ENCODE measurements at places on chromosomes 16 and 17.
A peak's percentile ranks its signal among the peaks of the same experiment; 100 is the strongest.

GRCh38 chr16:89618109-89618998 is 4.9 kb downstream of the DPEP1 start:
- no peak for DNase-seq

GRCh38 chr17:7445619-7445968 is 733 bp downstream of the CHRNB1 start:
- no peak for DNase-seq

DNA sequence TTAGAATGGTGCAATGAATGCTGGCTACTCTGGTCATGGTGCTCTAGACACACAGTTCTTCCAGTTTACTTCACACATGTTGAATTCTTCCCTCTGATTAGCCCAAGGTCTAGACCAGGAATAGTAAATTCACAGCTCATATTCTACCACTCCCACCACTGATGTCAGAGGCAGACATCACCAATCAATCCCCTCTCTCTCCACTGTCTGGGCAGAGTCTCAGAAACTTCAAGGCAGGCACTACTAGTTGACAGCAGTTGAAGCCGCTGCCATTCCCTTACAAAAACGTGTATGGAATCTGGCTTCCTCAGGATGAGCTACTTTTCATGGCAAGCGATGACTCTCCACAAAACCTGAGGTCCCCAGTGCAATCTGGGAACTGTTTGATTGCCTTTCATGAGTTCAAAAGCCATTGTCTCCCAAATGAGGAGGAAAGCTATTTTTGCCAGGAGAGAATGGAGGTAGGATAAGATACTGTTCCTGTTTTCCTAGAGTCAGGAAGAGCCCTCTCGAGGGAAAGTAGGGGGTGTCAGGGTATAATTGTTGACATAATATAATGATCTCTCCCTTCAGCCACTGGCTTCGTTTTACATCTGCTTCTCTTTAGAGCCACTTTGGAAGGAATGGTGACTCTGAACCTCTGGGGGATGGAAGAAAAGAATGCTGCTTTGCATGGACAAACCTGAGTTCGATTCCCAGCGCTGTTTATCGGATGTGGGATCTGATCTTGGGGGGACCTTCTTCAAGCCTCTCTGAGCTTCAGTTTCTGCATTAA is 90.0 kb downstream of the FOXL1 start:
- no peak for DNase-seq

DNA sequence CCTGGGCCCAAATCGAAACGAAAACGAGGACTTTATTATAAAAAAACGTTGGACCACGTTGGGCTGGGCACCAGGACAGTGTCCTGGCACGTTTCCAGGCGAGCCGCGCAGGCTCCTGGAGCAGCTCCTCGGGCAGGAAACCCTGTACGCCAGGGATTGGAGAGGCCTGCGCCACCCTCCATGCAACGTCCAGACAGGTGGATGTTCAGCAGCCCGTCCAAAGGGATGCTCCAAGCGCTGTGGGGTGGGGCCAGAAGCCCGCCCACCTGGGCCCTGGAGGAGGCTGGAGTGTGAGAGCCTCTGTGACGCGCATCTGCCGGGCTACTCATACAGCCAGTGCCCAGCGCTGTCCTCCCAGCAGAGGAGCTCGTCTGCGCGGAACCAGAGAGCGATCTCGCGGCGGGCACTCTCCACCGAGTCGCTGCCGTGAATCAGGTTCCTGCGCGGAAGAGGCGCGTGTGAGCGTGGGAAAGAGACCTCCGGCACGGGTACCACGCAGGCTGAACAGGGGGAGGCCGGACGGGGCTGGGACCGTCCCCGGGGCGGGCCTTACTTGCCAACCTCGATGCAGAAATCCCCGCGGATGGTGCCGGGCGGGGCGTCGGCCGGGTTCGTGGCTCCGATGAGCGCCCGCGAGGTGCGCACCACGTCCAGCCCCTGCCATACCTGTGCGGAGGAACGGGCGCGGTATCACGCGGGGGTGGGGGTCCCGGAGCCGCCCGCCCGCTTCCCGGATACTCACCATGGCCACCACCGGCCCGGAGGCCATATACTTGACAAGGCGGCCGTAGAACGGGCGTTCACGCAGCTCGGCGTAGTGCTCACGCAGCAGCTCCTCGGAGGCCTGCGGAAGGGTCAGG is 785 bp downstream of the NME3 start:
- no peak for DNase-seq

DNA sequence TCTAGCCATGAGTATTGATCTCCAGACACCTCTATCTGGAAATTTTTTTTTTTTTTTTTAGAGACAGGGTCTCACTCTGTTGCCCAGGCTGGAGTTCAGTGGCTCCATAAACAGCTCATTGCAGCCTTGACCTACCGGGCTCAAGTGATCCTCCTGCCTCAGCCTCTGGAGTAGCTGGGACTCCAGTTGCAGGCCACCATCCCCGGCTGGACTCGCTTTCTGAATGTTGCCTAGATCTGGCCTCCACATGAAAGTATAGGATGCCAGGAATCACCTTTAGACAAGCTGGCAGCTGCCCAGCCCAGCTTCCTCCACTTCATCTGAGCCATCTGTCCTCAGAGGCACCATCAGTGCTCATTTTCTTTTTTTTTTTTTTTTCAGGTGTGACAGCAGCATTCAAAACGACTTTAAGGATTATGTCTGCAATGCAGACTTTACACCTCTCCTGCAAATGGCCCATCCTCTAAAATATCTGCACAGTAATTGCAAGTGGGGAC is 6.4 kb upstream of the PRR14 start:
- no peak for DNase-seq

DNA sequence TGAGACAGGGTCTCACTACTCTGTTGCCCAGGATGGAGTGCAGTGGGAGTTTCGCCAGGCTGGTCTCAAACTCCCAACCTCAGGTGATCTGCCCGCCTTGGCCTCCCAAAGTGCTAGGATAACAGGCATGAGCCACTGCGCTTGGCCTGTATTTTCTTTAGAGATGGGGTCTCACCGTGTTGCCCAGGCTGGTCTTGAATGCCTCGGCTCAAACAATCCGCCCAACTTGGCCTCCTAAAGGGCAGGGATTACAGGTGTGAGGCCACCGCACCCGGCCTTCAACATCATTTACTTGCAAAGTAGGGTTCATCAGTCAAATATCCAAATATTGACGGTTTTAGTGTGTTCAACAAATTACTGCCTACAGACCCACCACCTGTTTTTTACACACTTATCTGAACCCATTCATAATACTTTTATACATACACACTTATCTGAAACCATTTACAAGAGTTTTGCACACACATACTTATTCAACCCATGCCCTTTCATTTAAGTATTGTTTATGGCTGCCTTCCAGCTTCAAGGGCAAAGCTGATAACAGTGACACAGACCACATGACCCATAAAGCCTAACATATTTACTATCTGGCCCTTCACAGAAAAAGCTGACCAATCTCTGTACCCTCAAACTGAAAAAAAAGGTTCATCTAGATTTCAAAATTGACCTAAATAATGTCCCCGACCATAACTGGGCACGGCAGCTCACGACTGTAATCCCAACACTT is 11.9 kb downstream of the TMEM170A start:
- no peak for DNase-seq

DNA sequence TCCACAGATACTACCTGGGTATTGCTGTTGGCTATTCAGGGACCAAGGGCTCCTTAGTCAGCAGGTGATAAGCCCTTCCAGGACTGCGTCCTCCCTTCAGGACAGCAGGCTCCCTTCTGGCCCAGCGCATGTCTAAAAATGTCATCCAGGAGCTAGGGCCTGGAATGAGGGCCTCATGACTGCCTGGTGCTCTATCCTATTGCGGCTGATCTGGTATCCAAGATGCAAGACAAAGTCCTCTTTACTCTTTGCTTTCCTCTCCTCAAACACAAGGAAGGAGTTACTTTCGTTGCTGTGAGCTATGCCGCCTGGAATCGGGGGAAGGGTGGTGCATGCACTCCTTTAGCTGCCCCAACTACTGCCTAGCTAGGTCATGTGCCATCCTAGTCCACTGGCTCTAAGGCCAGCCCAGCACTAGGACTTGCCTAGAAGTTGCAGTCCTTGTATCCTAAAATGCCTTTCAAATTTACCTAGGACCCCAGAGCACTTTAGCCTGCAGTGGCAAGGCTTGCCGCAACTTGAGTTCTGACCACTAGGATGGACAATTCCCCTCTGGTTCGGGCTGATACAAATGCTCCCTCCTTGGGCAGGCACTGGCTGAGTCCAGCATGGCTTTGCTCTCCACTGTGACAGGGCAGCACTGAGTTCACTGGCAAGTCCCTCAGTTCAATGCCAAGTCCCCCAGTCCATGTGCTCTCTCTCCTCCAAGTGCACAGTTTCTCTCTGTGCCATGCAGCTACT is 10.1 kb upstream of the TMEM219 start:
- no peak for DNase-seq

- no peak for DNase-seq
Observed at GRCh38 chr17:79612468-79613194, 1.8 kb upstream of the RBFOX3 start.

DNA sequence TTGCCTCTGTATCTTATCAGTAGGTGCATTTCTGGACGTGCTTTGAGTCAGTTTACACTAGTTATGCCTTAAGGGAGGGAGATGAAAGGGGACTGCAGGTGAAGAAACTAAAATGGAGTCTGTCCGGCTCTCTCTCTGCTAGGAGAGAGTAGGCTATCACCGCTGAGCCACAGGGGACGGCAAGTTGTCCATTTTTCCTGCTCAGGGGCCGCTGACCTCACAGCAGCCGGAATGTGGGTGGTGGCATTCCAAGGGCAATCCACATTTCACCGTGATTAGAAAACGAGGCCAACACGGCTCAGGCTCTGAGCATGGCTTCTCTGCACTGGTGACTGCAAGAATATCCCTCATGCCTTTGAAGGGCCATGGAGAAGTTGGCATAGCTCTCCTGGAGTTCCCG is 19.0 kb upstream of the KLHDC4 start:
- DNase-seq: no peak

DNA sequence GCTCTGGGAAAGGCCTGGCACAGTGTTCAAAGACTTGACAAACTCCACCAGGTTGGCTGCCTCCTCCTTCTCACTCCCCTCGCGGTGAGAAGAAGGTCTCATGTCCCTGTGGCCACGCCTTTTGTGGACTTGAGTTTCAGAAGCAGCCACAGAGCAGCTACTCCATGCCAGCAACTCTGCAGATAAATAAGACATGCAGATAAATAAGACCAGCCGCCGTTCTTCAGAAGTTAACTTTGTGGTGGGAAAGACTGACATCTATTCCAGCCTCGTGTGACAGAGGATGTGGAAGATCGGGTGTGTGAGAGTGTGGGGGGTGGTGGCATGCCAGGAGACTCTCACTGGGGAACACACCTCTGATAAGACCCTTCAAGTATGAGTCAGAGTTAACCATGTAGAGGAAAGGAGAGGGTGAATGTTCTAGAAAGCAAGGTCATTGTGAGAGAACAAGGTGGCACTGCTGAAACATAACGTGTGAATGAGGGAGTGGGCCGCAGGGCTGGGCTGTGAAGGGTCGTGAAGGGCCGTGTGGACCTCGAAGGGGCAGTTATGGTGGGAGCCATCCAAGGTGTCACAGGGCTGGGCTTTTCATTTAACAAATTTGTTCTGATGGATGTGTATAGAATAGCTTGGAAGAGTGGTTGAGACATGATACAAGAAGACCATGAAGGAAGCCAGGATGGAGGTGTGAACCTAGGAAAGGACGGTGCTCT is 830 bp downstream of the SPACA3 start:
- no peak for DNase-seq

DNA sequence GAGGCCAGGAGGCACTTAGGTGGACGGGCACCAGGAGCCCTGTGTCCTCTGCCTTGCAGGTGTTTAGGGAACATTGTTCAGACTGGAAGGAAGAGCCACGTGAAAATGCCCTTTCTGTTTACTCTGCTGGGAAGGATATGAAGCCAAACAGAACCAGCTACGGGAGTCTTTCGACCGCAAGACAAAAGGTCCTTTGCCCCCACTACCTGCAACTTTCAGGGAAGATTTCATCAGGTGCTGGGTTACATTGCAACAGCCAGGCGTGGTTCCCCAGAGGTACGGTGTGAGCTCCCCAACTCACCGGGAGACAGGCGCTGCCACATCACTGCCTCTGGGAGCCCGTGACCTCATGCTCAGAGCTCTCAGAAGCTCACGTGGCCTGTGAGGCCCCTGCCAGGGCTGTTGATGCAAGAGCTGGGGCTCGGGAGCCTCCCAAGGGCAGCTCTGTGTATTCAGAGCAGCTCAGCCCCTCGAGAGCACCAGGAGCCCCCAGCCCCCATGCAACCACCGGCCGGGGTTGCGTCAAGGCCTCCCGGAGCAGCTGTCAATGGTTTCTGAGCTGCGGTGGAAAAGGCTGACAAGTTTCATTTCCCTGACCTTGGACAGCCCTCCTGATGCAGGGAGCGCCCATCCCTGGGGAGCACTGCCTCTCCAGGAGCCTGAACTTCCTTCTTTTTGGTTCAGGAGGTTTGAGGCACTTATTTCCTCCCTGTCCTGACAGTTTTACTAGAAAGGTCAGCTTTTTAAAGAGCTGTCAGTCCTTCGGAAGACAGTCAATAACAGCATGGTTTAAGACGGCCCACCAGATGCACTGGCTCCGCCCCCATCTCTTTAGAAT is 42.1 kb downstream of the TBC1D16 start:
- DNase-seq: peak; percentile 92

DNA sequence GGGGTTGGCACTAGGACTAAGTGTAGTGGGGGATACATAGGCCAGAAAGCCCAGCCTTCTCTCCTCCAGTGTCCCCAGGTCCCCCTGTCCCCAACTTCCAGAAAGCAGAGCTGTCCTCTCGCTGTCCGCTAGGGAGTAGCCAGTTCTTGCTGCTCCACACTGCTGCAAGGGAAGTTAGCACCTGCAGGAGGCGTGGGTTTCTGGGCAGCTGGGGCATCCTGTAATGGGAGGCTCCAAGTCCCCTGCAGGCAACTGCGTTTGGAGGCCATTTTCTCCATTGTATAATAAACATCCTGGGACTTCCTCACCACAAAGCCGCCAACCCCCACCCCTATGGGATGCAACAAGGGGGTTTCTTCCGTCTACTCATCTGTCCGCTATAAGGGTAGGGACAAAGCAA is 1.7 kb downstream of the RPRML start:
- DNase-seq: no peak

- DNase-seq: no peak
Observed at GRCh38 chr17:44768505-44769142, 9.8 kb downstream of the ADAM11 start.

DNA sequence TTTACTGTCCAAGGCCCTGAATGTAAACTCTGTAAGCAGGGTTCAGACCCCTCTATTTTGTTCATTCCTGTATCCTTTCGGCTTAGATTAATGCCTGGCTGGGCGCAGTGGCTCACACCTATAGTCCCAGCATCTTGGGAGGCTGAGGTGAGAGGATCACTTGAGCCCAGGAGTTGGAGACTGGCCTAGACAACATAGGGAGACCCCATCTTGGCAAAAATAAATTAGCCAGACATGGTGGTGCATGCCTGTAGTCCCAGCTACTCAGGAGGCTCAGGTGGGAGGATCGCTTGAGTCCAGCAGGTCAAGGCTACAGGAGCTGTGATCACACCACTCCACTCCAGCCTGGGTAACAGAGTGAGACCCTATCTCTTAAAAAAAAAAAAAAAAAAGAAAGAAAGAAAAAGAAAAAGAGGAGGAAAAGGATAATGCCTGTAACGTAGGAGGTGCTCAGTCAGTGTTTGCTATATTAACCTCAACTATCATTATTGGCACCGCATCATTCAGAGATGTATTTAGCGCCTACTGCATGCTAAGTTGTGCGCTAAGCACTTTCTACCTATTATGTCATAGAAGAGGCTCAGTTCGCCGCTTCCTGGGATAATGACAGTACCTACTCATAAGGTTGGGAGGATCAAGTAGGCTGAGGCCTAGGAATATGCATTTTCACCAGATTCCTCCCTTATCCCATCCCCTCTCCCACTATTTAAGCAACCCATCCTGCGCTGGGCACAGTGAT is 5.0 kb downstream of the SOCS1 start:
- no peak for DNase-seq

- DNase-seq: no peak
Observed at GRCh38 chr17:38454532-38454931, 26.3 kb downstream of the ARHGAP23 start.

All from fibroblast of skin of left quadriceps (primary cell).